Activated CD4-positive, alpha-beta T cell treated with anti-CD3 and anti-CD28 coated beads for 36 hours (primary cell): ENCODE measurements at places on chromosomes 4 and X. TPM values are rescaled to one million over a fixed set of nuclear protein-coding genes. Genes with fewer than 3 reads are reported as not detected.

Gene BLOC1S4
- 16.7 TPM for total RNA-seq

Gene HSFX3
- total RNA-seq = not detected

Gene RHOXF2
- not detected for total RNA-seq

Gene RAB41
- total RNA-seq = not detected

Gene PHF8
- total RNA-seq = 47.4 TPM

Gene BLTP1
- 16.5 TPM for total RNA-seq

- no peak for DNase-seq
These were observed 58.9 kb downstream of the TFDP3 start for GRCh38 chrX:133159205-133159604.

DNA sequence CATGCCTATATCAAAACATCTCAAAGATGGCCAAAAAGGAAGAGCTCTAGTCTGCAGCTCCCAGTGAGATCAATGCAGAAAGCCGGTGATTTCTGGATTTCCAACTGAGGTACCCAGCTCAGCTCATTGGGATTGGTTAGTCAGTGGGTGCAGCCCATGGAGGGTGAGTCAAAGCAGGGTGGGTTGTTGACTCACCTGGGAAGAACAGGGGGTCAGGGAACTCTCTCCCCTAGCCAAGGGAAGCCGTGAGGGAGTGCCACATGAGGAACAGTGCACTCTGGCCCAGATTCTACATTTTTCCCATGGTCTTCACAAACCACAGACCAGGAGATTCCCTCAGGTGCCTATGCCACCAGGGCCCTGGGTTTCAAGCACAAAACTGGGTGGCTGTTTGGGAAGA is 57.3 kb upstream of the FGF16 start:
- DNase-seq = no peak

DNA sequence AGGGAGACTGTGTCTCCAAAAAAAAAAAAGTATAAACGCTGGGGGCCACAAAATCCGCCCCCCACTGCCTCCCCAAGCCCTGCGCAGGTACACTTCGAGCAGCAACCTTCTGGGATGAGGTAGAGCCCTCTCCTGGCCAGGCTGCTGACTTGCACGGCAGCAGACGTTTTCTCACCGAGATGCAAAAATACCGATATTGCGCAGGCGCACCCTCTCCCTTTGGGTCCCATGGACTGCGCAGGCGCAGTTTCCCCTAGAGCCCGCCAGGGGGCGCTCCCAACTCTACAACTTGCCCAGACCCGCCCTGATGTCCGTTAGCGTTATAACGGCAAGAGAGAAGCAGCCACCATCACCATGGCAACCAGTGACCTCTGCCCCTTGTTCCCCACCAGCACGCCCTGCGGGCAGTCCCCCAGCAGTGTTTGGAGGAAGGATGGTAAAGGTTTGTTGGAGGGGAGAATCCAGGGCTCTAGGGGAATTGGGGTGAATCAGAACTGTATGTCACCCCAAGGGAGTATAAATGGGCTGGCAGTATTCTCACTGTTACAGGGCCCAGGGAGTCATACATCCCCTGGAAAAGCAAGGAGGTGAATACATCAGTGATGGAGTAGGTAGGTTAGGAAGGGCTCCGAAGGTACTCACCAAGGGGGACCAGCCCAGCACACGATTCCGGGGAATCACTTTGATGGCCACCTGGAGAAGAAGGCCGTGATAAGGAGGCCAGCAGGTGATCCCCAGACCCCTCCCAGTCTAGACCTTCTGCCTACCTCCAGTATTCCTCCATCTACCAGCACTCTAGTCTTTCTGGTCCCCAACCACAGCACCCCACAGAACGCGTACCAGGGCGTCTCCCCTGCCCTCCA is 1.5 kb downstream of the PIM2 start:
- DNase-seq = peak; percentile 92

GRCh38 chr4:121794505-121795188 is 6.5 kb upstream of the EXOSC9 start:
- no peak for DNase-seq

DNA sequence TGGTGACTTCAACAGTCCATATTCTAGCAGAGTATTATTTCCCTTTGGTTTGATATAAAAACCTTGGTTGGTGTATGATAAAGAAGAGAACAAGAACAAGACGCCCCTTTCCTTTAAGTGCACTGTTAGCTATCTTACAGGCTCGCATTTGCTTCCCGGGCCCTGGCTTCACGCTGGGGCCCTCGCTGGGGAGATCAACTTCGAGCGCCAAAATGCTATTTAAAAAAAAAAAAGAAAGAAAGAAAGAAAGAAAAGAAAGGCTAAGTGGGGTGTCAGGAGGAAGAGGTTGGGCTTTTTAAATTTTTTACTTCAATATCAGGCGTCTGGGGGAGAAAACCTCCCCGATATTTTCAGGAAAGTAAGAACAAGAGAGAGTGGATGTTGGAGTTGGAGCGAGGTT is 11.7 kb downstream of the ARX start:
- DNase-seq = no peak

GRCh38 chrX:83185887-83186286 is 322.2 kb upstream of the POU3F4 start:
- DNase-seq = no peak

- DNase-seq = no peak
These were observed 447.5 kb upstream of the RASGEF1B start for GRCh38 chr4:81919223-81919622.

DNA sequence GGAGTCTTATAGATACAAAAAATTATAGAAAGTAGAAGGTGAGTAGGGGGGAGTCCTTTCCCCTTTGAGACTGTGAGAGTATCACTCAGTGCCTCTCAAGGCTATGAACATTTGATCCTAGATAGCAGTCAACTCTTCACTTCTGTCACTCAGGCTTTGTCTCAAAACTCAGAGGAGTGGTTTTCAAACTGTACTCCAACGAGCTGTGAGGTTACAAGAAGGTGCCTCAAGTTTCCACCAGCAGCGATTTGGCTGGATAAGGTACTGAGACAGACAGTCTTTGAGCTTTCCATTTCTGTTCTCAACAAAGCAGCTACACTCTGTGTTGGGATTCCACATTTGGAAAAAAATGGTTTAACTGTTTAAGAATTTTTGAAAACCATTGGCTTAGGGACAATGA is 48.0 kb upstream of the NDST3 start:
- no peak for DNase-seq

DNA sequence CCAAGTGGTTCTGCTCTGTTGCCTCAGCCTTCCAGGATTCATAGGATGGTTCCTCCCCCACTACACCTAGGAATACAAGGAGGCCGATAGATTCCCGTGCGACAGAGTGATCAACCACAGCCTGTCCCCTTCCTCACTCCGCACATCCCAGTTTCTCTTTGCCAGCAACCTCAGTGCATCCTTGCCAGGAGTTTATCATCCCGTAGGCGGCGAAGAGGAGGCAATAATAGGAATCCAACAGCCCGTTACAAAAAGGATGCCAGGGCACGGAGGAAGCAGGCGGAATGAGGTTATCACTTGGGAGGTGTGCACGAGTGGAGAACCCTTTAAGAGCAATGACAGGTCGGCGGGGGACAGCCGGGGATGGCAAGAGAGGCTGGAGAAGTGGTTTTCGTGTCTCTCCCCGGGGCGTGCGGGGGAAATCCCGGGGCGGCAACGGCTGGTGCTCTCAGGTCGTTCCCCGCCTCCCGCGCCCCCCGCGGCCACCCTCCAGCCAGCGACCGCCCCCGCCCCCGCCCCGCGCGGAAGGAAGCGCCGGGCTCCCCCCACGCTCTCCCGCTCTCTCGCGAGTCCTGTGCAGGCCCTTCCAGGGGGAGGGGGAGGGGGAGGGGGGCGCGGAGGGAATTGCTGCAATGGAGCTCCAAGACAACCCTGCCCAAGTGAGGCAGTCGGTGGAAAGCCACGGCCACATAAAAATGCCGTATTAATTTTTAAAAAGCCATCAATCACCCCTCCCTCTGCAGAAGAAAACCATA is 1.6 kb downstream of the PPP3CA start:
- DNase-seq = peak; percentile 65

GRCh38 chrX:117985241-117985640 is 131.4 kb downstream of the KLHL13 start:
- DNase-seq = no peak

- DNase-seq = no peak
These were observed 22.9 kb downstream of the PLRG1 start for GRCh38 chr4:154527308-154527707.

DNA sequence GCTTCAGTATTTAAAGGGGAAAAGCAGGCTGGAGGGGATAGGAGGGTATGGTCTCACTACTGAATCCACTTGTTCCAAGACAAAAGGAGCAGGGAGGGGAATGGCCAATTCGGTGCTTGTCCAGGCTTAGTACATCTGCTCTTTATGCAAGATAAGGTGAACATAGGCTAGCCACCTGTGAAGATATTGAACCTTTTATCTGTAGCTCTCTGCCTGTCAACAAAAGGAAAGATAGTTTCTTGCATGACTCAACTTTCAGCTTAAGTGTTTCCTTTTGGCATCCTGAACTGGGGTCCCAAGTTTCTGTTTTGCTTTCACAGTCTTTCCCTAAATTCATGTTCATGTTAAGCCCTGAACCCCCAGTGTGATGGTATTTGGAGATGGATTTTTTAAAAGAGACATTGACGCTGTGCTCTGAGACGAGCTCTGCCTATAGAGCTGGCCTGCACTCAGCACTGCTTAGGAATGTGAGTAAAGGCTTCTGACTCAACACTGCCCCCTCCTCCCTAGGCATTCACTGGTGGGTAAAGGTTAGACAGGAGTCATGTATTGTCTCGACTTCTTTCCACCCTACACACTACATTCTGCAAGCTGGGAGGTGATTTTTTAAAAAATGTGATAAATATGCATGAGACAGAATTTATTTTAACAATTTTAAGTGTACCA is 28.2 kb downstream of the FAM149A start:
- DNase-seq = peak; percentile 23

GRCh38 chr4:142353149-142353738 is 492.9 kb downstream of the INPP4B start:
- no peak for DNase-seq

DNA sequence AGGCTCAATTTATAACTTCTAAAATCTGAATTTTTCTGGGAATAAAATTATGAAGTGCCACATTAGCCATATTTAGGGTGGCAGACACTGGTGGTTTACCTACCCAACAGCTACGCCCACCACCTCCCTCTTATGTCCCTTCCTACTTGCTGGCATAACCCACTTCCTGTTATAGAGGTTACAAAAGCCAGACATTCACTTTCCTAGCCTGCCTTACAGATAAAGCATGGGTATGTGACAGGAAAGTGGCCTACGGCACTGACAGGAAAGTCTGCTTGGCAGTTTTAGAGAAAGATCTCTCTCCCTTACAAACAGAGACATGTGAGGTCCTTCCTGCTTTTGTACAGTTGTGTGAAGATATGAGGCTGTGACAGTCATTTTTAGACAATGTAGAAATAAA is 12.4 kb downstream of the DDX53 start:
- DNase-seq = peak; percentile 6

- no peak for DNase-seq
These were observed 45.0 kb downstream of the ETDC start for GRCh38 chrX:135354288-135354687.

DNA sequence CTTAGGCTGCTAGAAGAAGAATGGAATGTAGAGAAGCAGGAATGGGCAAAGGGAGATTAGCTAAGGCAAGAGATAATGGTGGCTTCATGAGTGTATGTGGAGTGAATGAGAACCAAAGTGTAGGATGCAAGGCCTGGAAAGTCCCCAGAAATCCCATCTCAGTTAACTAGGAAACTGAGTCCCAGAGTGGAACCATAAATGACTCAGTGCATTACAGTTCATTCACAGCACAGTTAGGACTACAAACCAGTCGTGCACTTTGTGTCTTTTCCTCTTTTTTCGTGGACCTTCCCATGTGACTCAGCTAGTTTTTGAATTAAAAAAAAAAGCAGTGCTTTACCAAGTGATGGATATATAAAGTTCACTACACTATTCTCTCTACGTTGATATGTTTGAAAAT is 27.7 kb upstream of the REST start:
- DNase-seq = no peak

- peak; percentile 76 for DNase-seq
These were observed at the start of gene MBNL3 for GRCh38 chrX:132488819-132489577. TSS of gene MBNL3 (minus strand) at chrX:132489038. CDS start at chrX:132439611, 49,427 bp downstream.
